A375 (cell line): ENCODE measurements at places on chromosomes 4 and X. TPM values are rescaled to one million over a fixed set of nuclear protein-coding genes. Genes with fewer than 3 reads are reported as not detected.

BRS3 gene
- total RNA-seq, result not detected in 2 replicates

FAM133A gene
- 0.38 and 0.42 TPM in 2 replicates for total RNA-seq

TLR1 gene
- total RNA-seq, result 0.49 and 0.56 TPM in 2 replicates

UCHL1 gene
- not detected in 2 replicates for total RNA-seq

AMOT gene
- 9.3 and 9.4 TPM in 2 replicates for total RNA-seq

ARAF gene
- 48.7 and 56.3 TPM in 2 replicates for total RNA-seq

ANOS1 gene
- total RNA-seq, result 0.08 and 0.16 TPM in 2 replicates

ATOH1 gene
- total RNA-seq, result not detected in 2 replicates

KIF4A gene
- 29.9 and 32.9 TPM in 2 replicates for total RNA-seq

HGFAC gene
- 0.16 TPM in 1 of 2 replicates, not detected in the other for total RNA-seq

ASB9 gene
- 20.6 and 25.1 TPM in 2 replicates for total RNA-seq

CFAP99 gene
- not detected in 2 replicates for total RNA-seq

PCDH19 gene
- total RNA-seq, result under 0.01 TPM in 1 of 2 replicates, not detected in the other

ERAS gene
- total RNA-seq, result not detected in 2 replicates

ANK2 gene
- total RNA-seq, result 13.2 and 16.4 TPM in 2 replicates

PLK4 gene
- 40.0 and 45.1 TPM in 2 replicates for total RNA-seq

C4orf36 gene
- total RNA-seq, result 1.4 TPM in 1 of 2 replicates, not detected in the other

CNGA1 gene
- 1.1 TPM in 1 of 2 replicates, not detected in the other for total RNA-seq

ZNF595 gene
- total RNA-seq, result 35.2 and 46.1 TPM in 2 replicates

CLDN22 gene
- total RNA-seq, result not detected in 2 replicates

MCUB gene
- total RNA-seq, result 19.9 and 30.7 TPM in 2 replicates

TMEM255A gene
- 0.45 and 0.69 TPM in 2 replicates for total RNA-seq

LGI2 gene
- not detected in 2 replicates for total RNA-seq

RBM47 gene
- 7.6 and 10.1 TPM in 2 replicates for total RNA-seq

DAPP1 gene
- not detected in 2 replicates for total RNA-seq

GPRASP3 gene
- 0.19 and 0.23 TPM in 2 replicates for total RNA-seq
